ENCODE measurements at places on chromosomes 12 and 14. TPM values are rescaled to one million over a fixed set of nuclear protein-coding genes. Genes with fewer than 3 reads are reported as not detected.

- peak; percentile 59 for DNase-seq
Measured at GRCh38 chr14:87896393-87897380, 96.3 kb downstream of the GALC start.

GRCh38 chr12:117377758-117378157 is 16.3 kb upstream of the NOS1 start:
- peak; percentile 35 for DNase-seq

GRCh38 chr12:461425-461824 is 1.7 kb downstream of the B4GALNT3 start:
- no peak for DNase-seq

- no peak for DNase-seq
Measured at GRCh38 chr12:26195250-26195640, at the start of gene SSPN. TSS of gene SSPN (plus strand) at chr12:26195573. CDS start at chr12:26195673, 100 bp downstream.

DNA sequence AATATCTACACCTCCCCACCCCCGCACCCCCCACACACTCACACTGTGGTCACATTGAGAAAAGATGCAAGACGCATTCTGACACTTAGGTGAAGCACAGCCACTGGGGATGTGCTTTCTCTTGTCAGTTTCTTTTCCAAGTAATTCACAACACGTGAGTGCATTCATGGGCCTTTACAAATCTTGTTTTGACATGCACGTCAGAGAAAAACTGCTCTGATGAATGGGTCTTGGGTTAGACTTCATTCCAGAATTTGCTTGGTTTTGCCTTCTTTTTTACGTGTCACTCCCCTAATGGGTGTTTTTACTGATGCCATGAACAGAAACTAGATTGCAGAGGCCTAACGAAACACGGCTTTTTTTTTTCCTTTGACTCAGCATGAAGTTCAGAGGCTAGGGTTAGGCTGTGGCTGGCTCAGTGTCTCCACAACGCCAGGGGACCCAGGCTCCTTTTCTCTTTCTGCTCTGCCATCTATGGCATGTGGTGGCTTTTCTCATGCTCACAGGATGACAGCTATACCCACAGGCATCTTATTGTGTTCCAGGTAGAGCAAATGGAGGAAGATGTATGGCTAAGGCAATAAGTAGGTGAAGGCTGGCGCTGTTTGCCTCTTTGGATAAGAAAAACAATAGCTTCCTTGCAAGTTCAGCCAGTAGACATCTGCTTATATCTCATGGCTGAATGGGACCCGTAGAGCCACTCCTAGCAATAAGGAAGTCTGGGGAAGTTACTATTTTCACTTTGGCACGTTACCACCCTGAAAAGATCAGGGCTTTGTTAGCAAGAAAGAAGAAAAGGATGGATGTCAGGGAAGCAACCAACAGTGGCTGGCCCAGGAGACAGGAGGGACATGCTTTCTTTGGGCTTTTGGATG is 253.3 kb downstream of the SLC15A4 start:
- no peak for DNase-seq

DNA sequence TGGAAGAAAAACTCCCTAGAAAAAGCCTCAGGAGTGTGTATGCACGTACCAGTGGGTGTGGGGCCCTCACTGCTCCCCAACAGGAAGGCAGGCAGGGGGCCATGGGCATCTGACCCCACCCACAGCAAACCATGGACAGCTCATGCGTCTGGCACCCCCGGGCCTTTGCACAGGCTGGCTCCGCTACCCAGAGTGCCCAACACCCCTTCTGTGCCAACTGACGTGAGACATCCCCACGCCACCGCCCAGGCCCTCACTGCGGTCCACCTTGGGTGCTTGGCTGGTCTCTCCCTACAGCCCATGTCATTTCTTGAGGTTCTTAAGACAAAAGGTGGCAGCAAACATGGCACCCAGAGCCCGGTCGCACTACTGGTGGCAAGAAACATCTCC is 91.4 kb downstream of the NCOR2 start:
- DNase-seq = no peak

DNA sequence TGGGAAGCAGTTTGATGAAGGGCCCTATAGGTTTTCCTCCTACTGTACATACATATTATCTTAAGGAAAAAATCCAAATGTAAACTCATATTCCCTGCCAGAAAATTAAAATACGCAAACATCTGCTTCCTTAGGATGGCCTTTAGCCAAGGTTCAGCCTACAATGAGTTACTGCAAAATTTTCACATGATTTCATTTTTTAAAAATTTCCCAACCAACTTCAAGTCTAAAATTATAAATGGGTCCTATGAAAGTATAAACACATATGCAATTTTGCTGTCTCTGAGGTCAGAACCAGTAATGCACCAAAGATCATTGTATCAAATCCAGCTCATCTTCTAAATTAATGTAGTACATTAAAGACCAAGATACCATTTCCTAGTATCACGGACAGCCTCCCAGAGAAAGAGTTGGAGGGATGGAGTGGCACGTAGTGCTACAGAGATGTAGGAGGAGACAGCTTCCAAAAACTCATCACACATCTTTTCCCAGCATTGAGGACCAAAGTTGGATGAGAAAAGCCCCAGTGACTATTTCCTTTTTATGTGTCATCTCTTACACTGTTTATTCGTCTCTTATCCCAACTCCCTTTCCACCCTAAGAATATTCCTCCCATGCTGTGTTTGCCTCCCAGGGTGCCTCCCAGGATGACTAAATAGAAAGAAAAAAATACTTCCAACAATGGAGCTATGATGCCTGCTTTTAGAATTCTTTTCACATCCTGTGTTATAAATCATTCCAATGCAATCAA is 92.3 kb upstream of the SLCO1C1 start:
- DNase-seq = no peak

- no peak for DNase-seq
Measured at GRCh38 chr14:85483652-85484051, 46.3 kb upstream of the FLRT2 start.

- DNase-seq = no peak
Measured at GRCh38 chr14:72680853-72681640, 212.9 kb downstream of the DPF3 start.

DNA sequence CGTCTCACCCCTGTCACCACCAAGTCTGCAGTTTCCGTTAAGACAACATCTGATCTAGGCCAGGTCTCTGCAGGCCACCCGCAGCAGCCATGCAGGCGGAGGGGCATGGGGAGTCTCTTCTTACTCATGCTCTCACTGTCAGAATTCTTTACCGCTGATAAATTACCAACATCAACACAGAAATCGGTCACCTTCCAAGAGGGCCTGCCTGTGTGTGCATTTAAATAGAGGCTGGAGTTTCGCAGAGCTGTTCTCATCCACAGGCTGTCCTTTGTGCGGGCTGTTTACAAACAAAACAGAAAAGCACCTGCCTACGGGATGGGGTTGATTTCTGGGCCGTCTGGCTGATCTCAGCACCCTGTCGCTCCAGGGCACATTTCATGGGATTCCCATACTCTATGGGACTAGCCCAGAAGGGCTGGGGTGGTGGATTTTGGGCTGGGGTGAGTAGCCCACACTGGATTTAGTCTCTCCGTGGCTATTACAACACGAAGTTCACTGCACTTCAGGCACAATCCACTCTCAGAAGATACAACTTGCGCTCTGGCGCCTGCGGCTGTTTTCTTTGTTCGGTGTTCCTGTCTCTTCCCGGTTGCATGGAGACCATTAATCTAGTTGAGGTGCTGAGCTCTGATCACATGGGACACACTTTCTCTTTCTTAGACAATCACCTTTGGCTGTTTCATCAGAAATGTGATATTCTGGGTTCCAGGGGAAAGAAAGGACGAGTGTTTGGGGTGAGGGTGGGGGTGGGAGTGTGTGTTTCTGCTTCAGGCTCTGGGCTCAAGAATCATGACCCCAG is 331.1 kb downstream of the GLT1D1 start:
- no peak for DNase-seq

DNA sequence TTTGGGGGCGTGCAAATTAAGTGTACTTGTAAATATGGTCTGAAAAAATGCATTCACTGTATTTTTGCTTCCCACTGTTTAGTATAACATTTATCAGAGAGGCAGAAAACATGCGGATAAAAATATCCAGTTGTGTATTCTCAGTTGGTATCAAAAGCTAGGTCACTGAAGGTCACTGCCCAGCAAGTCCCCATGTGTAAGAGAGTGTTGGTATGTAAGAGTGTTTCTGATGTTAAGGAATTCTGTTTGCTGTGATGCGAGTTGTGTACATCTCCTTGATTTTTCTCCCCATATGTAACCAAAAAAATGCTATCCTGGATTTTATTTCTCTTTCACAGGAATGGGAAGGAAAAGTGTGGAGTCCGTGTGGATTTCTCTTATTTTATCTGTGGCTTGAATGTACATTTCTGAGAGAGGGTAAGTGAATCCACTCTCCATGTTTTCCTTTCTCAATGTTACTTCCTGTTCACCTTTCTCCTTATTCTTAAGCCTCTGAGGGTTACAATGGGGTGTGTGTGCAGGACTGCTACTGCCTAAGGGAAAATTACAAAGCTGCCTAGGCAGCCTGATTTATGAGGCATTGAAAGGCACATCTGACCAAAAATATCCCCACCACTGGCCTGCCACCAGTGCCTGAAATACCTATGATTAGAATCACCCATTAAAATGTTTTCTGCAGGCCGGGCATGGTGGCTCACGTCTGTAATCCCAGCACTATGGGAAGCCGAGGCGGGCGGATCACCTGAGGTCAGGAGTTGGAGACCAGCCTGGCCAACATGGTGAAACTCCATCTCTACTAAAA is 97.9 kb upstream of the USP44 start:
- DNase-seq = no peak

- no peak for DNase-seq
Measured at GRCh38 chr12:49557187-49557916, 10.6 kb downstream of the MCRS1 start.

- DNase-seq = no peak
Measured at GRCh38 chr12:31249356-31249755, 76.6 kb downstream of the SINHCAF start.

LYZ gene
- not detected for total RNA-seq

RPL10L gene
- total RNA-seq = not detected

PSMA3 gene
- 171 TPM for total RNA-seq

SRRM4 gene
- total RNA-seq = not detected

NDRG2 gene
- not detected for total RNA-seq

SLC22A17 gene
- not detected for total RNA-seq
